CD8-positive, alpha-beta memory T cell (primary cell): ENCODE measurements at places on chromosomes 13 and 19.

GRCh38 chr13:71290963-71291841 lies 575.8 kb downstream of the DACH1 start:
- peak; percentile 48 for DNase-seq

GRCh38 chr19:15453906-15454860 lies 4.4 kb upstream of the WIZ start:
- no peak for DNase-seq

DNA sequence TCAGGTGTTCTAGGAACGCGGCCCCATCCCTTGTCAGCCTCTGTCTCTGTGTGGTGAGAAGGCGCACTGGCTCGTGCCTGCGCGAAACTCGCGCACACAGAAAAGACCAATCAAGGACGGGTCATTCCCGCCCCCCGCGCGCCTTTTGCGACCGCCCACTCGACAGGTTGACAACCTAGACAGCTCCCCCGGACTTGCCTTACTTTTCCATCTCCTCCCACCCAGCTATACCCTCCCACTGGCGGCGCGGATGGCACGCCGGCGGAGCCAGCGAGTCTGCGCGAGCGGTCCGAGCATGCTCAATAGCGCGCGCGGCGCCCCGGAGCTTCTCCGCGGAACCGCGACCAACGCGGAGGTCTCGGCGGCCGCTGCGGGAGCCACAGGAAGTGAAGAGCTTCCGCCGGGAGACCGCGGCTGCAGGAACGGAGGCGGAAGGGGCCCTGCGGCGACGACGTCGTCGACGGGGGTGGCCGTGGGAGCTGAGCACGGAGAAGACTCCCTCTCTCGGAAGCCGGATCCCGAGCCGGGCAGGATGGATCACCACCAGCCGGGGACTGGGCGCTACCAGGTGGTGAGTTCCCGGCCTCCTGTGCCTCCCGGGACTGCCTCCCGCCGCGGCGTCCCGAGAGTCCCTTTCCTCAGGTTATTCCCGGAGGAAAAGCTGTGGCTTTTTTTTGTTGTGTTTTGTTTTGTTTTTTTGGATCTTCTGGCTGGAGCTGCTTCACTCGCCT lies at the start of gene NDFIP2:
NDFIP2 (plus strand) TSS at position 202 of the 731 bp plus-strand sequence; CDS start at position 251, 49 bp downstream.
- peak; percentile 84 for DNase-seq

DNA sequence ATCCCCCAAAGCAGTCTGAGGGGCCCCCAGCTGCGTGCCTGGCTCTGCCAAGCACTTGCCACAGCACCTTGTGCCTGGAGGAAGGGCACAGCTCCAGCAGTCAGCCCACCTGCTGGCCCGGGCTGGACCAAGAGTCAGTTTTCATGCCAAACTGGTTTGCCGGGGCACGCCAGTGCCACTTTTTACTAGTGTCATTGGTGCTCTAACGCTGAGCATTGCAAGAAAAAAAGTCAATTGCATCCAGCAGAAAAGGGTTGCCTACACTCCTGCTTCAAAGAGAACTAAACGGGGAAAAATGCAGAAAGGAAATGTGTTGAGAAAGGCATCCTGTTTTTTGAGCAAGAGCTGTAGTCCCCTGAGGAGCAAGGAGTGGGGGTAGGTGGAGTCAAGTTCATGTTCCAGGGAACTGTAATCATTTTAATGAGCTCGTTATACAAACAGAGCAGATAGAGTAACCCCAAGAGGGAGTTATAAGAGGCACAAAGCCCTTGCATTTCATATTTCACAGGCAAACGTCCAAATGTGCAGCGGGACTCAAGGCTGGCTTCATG lies 68.4 kb downstream of the F2RL3 start:
- DNase-seq: no peak

DNA sequence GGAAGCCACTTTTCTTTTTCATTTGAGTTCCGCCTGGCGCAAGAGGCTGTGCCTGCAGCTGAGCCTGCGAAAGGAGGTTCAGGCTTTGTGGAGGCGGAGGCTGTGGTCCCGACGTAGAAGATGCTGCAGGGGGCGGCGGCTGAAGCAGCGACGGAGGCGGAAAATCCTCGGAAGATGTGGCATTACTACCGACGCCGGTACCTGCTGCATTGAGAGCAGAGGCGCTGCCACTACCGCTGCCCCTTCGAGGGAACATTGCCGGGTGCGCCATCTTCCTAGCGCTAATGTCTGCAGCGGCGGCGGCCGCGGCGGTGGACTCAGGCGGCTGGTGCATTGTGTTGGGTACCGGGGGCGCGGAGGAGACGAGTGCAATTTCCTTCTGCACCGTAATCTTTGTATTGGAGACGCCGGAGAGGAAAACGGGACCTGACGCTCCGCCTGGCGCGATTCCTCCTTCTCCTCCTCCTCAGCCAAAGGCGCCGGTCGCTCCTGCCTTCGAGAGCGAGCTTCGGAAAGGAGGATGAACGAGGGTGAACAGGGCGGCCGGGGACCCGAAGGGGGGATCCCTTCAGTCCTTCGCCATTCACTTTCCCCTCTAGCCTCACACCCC lies at the start of gene TSC22D1:
TSC22D1 (minus strand) TSS at position 590 of the 610 bp plus-strand sequence; CDS start at position 334, 256 bp downstream.
- DNase-seq: peak; percentile 55

GRCh38 chr19:4581666-4582553 lies 22.4 kb upstream of the SEMA6B start:
- DNase-seq: no peak

DNA sequence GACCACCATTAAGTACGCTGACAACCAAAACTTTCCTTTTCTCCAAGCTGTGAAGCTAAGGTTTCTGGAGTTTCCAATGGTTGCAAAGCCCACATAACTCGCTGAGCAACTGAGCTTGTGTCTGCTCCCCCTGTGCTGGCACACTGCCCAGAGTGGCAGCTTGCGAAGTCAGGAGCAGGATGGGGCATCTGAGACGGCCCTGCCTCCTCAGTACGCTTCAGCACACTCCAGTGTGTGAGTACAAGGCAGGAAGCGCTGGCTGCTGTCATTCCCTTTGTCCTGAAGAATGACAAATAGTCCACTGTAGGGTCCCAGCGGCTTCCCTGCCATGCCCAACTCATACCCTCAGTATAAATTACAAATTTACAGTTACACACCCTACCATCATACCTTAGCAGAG lies 51.5 kb downstream of the SKA3 start:
- DNase-seq: no peak

DNA sequence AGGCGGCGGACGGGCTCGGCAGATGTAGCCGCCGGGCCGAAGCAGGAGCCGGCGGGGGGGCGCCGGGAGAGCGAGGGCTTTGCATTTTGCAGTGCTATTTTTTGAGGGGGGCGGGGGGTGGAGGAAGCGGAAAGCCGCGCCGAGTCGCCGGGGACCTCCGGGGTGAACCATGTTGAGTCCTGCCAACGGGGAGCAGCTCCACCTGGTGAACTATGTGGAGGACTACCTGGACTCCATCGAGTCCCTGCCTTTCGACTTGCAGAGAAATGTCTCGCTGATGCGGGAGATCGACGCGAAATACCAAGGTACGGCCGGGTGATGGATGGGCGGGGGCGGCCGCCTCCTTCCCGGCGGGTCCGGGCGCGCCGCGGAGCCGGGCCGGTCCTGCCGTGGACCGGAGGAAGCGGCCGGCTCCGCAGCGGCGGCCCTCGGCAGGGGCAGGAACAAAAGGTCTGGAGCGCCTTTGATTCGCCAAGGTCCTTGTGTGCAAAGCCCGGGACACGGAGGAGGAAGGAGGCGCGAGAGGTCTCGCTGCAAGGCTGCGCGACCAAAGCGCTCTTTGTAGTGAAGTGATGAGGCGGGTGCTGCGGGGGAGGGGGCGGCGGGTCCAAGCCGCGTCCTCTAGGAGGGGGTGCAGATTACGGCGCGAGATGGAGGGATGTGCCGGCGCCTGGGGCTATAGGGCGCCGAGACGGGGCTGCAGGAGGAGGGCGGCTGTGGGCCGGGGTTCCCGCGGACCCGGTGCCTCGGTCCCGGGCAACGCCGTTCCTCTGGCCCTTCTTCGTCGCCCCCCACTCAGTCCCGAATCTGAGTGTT lies 689 bp downstream of the ING1 start:
- peak; percentile 69 for DNase-seq

- DNase-seq: no peak
Observed at GRCh38 chr13:44667943-44668342, 91.8 kb upstream of the TSC22D1 start.
